Retina (tissue), 1 donor: ENCODE measurements at places on chromosomes 2 and 18.

GRCh38 chr2:80548469-80548868 is 243.9 kb upstream of the LRRTM1 start:
- no peak for DNase-seq

DNA sequence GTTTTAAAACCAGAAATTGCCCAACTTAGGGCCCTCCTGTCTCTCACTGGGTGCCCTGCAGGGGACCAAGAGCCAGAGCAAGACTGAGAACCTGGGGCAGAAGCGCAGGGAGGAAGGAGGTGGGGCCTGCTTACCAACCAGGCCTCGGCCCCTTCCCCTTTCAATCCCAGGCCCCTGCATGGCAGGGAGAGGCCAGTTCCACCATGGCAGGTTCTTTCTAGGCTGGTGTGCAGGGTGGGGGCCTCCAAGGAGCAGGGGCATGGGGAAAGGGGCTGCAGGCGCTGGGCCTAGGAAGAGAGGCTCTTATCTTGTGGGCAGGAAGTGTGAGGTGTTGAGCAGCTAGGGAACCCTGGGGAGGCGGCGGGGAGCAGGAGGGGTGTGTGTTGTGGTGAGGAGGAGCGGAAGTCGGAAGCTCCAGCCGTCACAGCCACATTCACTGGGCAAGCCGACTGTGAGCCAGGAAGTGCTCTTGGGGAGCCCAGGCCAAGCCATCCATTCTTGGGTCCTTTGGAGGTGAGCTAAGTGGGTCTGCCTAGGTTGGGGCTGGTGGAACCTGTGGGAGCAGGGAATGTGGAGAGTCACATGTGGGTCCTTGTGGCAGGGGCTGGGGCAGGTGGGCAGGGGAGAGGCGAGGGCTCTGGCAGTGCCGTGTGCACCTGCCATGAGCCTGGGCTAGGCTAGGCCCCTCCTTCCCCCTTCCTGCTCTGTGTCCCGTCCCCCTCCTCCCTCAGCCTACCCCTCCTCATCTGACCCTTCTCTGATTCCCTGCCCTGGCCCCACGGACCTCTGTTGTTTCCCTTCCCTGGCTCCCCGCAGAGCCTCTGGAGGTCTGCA is at the start of gene PSD4:
TSS of gene PSD4 (plus strand) at position 430 of the 834 bp plus-strand sequence. CDS start 8,486 bp downstream, outside the sequence.
- no peak for DNase-seq

DNA sequence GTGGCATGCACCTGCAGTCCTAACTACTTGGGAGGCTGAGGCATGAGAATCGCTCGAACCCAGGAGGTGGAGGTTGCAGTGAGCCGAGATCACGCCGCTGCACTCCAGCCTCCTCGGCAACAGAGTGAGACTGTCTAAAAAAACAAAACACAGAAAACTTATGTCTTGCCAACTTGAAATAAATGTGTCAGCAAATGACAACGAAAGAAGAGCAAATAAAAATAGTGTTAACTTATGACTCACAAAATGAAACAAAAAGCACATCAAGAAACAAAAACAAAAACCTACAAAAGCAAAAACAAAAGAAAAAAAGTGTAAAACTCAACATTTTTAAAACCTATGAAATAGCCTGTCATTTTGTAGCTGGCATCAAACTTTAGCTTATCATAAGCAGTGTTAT is 65.2 kb downstream of the KCNH7 start:
- DNase-seq = no peak

- peak; percentile 57 for DNase-seq
Measured at GRCh38 chr2:223621901-223622300, 19.7 kb upstream of the SCG2 start.

GRCh38 chr18:41577529-41577928 is 377.5 kb upstream of the PIK3C3 start:
- no peak for DNase-seq

DNA sequence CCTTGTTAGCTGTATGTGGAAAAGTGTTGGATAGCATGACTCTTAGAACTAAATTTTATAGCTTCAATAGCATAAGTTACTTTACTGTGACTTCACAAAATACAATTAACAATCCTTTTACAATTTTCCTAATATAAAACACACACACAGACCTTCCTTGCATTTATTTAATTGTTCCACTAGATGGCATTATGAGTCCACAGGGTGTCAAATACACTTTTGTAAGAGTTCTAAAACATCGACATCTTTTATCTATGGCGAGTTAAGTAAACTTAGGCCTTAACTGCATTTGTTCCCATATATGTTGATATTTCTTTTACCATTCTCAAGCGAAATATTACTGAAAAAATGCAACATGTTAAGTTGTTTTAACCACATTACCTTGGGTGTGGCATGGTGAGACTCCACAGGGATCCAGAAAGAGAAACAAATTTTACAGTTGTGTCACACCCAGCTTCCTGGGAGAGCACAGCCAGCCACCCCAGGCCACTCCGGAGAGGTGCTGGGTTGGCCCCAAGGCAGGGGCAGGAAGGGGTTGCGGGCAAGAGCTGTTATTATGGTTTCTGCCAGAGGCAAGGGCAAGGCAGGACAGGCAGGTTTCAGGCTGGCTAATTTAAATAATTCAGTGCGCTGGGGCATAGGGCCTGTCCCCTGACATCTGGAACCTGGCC is 312.4 kb upstream of the MC4R start:
- peak; percentile 23 for DNase-seq

- DNase-seq = no peak
Measured at GRCh38 chr2:11941201-11942177, 195.1 kb downstream of the LPIN1 start.

DNA sequence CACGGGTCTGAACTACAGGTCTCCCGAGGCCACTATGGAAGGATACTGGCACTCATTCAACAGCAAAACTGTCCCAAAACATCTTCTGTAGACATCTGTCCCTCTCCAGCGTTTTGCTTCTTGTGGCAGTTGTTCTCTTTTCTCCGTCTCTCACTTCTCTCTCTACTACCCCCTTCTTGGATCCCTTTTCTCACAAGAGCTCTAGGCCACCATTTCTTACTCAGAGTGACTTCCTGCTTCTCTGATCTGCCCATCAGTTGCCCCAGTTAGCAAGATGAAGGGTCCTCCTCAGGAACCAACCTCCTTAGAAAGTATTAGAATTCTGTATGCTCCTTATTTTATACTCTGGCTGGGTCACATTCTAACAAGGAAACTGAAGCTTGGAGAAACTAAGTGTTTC is 32.6 kb downstream of the BCL2 start:
- DNase-seq = no peak
